Upper lobe of right lung (tissue), 1 donor: ENCODE measurements at places on chromosomes 2 and 18.

GRCh38 chr2:63589148-63589958, 590 bp downstream of the MDH1 start:
- no peaks in the 10 kb centered on the region for H3K27me3 ChIP-seq
- H3K27ac ChIP-seq: peak overlapping the region; percentile 79
- H3K36me3 ChIP-seq: peaks cover 22% of the 10 kb centered on the region

DNA sequence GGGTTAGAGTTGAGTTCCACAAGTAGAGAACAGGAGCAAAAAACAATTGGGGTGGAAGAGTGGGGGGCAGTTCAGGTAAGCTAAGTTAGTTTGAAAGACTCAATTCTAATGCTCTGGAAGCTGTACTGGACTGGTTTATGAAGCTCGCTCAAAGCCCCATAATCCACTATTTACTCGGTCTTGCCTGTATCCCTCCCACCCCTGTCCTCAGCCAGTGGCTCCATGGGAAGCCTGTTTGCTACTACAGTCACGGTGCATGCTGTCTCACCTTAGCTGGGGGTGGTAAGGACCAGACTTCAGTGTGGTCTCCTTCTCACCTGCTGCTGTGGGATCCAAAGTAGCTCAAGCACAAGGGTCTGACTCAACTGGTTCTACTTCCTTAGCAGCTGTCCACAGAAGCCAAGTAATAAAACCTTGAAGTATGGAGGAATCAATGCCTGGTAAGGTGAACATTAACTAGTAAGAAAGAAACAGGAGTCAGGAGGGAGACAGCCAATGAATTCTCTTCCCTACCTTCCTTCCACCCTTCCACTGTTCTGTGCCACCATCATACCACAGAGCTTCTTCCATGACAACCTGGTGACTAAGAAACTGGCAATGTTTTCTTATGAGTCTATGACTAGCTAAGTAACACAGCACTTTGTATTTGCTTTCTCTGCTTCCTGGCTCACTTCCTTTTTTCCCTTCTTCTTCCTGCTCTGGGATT, 230.8 kb downstream of the SRBD1 start:
- no peak overlapping the region for H3K27ac ChIP-seq
- H3K4me3 ChIP-seq: no peak overlapping the region
- no peaks in the 10 kb centered on the region for H3K36me3 ChIP-seq
- DNase-seq: no peak

GRCh38 chr2:211473116-211473515, 916.7 kb downstream of the CPS1 start:
- no peaks in the 10 kb centered on the region for H3K4me1 ChIP-seq
- H3K36me3 ChIP-seq: no peaks in the 10 kb centered on the region
- H3K27me3 ChIP-seq: no peaks in the 10 kb centered on the region
- no peak overlapping the region for H3K4me3 ChIP-seq
- no peak overlapping the region for H3K27ac ChIP-seq

DNA sequence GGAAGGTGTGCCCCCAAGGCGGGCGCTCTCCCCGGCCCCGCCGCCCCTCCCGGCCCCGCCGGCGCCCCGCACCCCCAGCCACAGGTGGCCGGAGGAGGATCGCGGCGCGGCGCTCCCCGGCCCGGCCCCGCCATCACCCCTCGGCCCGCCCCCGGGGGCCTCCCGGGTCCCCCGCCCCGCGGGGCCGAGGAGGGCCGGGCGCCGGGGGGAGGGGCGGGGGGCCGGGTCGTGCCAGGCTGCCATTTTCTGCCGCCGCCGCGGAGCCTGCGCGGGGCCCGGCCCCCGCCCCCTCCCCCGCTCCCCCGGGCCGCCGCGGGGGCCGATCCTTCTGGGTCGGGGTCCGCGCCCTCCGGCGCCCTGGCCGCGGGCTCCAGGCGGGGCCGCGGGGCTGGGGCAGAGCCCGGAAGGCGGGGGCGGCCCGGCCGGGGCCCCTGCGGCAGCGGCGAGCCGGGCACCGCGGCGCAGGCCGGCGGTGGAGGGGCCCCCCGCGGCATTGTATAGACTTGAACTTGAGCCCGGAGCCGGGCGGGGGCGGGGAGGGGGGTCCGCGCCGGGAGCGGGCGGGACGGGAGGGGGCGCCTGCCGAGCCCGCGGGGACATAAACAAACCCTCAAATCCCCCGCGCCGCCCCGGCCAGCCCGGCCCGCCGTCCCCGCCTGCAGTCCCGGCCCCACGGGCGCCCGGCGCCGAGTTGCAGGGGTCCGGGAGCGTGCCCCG, 556 bp downstream of the DNMT3A start:
- H3K27me3 ChIP-seq: no peaks in the 10 kb centered on the region
- peak overlapping the region; percentile 70 for H3K4me3 ChIP-seq
- H3K27ac ChIP-seq: peak overlapping the region; percentile 47
- no peaks in the 10 kb centered on the region for H3K36me3 ChIP-seq
- no peak for DNase-seq
